ENCODE measurements at places on chromosomes 2 and 18.

GRCh38 chr2:29567906-29568520 lies 353.4 kb downstream of the ALK start:
- DNase-seq = no peak

DNA sequence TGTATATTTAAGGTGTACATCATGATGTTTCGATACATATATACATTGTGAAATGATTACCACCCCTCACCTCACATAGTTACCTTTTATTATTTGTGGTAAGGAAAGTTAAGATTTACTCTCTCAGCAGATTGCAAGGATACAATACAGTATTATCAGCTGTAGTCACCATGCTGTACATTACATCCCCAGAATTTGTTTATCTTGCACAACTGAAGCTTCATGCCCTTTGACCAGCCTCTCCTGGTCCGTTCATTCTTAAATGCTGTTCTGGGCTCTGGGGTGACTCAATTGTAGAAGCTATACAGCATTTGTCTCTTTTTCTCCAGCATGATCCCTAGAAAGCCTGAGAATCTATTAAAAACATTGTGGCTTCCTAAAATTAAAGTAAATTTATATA lies 90.8 kb downstream of the PTPRM start:
- DNase-seq = no peak

DNA sequence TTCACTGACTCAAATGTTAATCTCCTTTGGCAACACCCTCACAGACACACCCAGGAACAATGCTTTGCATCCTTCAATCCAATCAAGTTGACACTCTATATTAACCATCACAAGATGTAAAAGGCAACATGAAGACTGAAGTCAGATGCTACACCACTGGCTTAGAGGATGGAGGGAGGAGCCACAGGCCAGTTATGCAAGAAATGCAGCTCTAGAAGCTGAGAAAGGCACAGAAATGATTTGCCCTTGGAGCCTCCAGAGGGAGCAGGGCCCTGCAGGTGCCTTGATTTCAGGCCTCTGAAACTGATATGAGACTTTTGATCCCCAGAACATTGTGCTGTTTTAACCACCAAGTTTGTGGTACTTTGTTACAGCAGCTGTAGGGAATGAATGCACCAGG lies 276.3 kb downstream of the KCNS3 start:
- DNase-seq = no peak

DNA sequence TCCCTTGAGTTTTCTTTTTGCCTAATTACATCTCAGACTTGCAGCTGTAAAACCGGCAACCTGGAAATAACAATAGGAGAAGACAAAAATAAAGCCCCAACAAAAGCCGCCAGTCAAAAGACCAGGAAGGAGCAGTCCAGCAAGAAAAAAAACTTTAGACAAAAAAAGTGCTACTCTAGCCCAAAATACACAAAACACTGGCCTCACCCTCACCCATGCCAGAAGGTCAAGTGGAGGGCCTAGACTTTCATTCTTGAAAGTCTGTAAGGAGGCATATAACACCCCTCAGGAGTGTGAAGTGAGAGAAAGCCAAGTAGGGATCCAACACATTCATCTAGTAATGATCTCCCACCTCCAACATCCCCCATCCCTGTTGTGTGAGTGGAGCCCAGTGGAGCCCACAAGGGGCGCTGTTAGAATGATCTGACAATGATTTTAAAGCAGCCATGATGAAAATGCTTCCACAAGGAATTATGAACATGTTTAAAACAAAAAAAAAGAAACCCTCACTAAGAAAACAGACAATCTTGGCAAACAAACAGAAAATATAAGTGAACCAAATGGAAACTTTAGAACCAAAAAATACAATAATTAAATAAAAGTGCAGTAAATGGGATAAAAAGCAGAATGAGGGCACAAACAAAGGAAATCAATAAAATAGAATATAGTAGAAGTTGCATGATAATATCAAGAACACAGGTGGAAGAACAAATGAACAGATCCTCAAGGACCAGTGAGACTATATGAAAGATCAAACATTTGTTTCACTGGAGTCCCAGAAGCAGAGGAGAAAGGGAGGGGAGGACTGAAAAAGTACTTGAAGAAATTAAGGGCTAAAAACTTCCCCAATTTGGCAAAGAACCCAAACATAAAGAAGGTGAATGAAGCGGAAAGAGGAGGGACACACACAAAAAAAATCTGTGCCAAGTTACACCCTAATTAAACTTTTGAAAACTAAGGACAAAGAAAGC lies 23.9 kb downstream of the SESTD1 start:
- DNase-seq = no peak

DNA sequence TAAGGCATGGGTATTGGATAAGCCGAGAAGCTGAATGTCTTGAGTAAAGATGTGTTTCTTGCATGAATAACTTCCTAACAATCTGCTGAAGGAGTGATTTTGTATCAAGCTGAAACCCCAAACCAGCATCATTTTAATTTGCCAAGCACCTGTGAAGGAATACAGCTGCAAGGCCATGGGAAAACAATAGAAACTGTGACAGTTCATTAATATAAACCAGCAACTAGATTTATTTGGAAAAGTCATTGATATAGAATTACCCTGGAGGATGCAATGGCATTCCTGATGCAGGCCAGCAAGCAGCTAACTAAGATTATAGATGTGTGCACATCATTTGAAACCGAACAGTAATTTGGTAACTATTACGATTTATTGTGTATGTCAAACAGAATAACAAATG lies 155.7 kb upstream of the TCF4 start:
- DNase-seq = no peak

DNA sequence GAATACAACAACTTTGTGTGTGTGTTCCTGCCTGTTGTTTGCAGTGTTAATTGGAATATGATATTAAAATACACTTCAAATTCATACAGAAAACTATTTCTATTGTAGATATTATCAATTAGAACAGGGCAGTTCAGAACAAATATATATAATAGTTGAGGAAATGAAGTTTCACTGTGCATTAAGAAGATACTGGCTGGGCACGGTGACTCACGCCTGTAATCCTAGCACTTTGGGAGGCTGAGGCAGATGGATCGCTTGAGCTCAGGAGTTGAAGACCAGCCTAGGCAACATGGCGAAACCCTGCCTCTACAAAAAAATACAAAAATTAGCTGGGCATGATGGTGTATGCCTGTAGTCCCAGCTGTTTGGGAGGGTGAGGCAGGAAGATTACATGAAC lies 79.3 kb downstream of the ASAP2 start:
- no peak for DNase-seq

- DNase-seq = no peak
These were observed 153.3 kb upstream of the NOSTRIN start for GRCh38 chr2:168649105-168649504.

DNA sequence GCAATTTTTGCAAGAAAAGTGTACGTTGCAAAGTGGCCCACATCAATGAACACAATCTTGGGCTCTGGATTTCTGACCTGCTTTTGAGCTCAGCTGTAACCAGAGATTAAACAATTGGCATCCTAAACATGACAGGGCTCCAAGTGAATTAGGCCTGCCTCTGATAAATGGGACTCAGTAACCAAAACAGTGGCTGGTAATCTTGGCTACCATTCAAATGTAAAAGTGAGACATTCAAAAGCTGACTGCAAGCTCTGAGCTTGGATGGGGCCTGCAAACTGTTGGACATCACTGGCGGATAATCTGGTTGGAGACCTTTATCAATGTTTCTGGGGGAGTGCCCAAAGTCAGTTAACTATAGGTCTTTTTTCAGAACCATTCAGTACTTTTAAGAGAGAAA lies 160.7 kb downstream of the RAB3GAP1 start:
- no peak for DNase-seq

DNA sequence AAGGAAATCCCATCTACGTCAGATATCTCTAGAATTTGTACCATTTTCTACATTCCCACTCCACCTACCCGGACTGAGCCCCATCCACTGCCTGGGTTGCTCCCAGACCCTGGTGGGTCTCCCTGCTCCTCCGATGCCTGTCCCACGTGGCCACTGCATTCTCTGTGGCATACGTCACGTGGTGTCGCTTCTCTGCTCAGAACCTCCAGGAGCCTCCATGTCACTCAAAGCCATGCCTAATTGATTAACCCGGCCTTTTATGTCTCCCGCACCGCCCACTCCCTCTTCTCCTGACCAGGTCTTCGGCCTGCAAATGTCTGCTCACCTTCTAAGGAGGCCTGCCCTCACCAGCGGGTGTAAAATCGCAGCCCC lies 176.6 kb downstream of the HDAC4 start:
- DNase-seq = no peak

GRCh38 chr18:652131-652530 lies 5.3 kb upstream of the TYMS start:
- DNase-seq = no peak

DNA sequence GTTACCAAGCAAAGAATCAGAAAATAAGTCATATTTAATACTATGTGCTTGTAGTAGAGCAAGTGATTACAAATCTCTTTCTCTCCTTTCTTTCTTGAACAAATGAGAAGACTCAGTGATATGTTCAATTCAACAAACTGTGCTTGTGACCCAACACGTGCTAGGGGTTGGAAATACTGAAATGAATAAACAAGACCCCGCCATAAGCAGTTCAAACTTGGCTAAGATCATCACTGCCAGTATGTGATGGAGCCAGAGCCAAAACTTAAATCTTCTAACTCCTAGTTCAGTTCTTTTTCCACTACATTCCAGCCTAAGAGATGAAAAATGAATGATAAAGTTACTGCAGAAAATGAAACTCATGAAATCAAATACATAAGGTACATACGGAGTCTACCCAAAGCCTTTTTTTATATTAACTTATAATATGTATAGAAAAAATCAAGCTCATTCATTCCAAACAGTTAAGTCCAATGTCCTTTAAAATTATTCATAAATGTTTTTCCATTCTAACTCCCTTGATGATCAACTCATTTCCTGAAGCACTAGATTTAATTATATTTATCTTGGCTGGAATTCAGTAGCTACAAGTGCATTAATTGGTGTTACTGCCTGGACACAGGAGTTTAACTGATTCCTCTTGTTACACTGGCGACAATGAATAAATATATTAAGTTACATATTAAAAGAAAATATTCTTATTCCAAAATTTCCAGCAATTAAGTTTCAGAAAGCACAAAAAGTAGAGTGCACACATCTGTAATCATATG lies 36.0 kb downstream of the GALNT3 start:
- DNase-seq = no peak

- no peak for DNase-seq
These were observed 461.0 kb upstream of the CDH2 start for GRCh38 chr18:28637897-28638296.

- no peak for DNase-seq
These were observed 68.3 kb downstream of the TNS1 start for GRCh38 chr2:217934321-217935131.

- DNase-seq = no peak
These were observed 198.5 kb downstream of the KLHL29 start for GRCh38 chr2:23583467-23583866.

GRCh38 chr2:197708331-197708730 lies 3.2 kb downstream of the MARS2 start:
- DNase-seq = no peak

DNA sequence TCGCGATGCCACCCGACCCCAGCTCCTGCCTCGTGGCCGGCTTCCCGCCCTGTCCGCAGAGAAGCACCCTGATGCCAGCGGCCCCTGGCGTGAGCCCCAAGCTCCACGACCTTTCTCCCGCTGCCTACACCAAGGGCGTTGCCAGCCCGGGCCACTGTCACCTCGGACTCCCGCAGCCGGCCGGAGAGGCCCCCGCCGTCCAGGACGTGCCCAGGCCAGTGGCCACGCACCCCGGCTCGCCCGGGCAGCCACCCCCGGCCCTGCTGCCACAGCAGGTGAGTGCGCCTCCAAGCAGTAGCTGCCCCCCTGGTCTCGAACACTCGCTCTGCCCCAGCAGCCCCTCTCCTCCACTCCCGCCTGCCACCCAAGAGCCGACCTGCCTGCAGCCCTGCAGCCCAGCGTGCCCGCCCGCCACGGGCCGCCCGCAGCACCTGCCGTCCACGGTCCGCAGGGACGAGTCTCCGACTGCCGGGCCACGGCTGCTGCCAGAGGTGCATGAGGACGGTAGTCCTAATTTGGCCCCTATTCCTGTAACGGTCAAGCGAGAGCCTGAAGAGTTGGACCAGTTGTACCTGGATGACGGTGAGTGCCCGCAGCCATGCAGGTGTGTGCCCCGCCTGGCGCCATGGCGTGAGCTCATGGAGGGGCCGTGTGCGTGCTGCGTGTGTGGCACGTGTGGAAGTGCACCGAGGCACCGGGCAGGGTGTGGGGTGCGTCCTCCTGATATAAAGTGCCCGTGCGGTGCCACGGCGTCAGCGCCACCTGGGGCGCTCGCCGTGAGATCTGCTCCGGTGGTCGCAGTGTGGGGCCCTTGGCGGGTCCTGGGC lies 90.8 kb downstream of the NFATC1 start:
- no peak for DNase-seq

DNA sequence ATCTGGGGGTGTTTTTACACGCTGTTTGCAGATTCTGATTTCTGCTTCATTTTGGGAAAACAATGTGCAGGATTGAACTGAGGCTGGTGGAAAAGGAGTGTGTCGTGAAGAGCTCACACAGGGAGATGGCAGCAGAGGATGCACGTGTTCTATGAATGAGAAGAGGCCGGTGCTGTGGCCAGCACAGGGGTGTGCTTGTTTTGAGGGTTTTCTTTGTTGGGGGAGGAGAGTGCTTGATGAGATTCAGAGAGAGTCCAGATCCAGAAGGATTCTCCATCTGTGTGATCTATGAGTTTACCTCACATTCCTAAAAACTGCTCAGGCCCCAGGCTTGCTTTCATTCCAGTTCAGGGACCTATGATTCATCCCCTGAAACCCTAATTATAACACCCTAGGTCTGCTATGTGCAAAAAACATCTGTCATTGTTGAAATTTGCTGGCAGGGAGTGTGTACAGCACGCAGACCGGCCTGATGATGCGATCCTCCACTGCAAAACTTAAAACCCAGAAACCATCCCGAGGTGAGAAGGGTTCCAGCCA lies 12.1 kb downstream of the TGFA start:
- no peak for DNase-seq

- no peak for DNase-seq
These were observed 66.9 kb upstream of the NCKAP5 start for GRCh38 chr2:133635131-133635530.

DNA sequence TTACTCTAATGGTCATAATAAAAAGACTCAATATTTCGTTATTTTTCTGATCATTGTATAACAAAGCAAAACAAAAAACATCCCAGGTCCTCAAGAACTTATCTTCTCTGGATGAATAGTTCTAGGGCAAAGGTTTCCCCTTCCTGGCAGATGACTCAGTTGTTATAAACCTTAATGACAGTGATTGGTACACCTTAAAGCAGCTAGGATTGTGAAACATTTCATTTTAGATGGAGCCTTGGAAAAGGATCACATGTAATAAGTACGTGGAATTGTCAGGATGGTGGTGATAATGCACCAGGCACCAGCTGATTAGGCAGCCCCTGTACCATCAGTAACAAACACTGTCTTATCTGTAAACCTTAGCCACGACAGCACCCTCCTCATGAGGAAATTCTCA lies 47.2 kb downstream of the MEP1B start:
- DNase-seq = no peak

DNA sequence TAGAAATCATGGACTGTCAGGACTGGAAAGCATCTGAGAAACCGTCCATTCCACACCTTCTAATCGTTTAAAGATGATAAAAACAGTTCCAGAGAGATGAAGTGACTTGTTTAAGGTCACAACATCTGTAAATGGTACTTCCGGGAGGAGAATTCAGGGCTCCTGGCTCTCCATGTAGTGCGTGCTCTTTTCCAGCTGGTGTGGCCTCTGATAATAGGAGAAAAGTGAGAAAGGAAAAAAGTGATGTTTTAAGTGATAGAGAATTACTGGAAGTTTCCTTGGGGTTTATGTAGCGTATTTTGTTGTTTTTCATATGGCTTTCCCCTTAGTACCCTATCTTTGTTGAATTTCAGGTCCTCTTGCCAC lies 663 bp downstream of the C2orf49 start:
- no peak for DNase-seq

GRCh38 chr2:27627963-27628766 lies 647 bp downstream of the CCDC121 start:
- no peak for DNase-seq
